ENCODE measurements at places on chromosomes 5 and 9.

DNA sequence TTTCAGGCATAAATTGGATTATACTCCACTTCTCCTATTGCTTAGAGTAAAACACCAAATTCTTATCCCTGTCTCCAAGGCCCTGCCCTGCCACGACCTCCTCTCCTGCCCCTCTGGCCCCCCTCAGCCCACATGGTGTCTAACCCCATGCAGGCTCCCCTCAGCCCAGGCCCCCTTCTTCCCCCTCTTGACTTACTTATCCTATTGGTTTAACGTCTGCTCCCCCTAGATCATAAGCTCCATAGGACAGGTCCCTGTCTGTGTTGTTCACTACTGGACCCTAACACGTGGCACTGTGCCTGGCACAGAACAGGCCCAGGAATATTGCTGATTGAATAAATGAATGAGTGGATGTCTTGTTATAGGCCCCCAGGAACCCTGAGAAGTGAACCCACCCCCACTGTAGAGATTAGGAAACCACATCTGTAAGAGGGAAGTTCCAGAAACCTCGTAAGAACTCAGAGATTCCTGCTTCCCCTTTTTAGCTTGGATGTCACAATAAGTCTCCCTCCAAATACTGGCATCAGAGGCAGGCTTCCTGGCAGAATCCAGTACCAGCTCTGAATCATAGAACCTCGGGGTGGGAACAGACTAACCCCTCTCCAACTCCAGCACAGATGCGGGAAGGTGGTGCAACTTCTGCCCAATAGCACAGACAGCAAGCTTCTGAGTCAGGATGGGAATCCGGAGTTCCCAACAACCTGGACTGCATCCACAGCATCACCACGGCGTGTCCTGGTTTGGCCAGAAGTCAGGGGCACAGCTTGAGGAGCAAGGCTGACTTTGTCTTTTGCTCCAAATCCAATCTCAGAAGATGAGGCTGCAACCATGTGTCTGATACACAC is 31.5 kb downstream of the HRH2 start:
- no peak for DNase-seq

GRCh38 chr9:95626885-95627558 is 110.3 kb upstream of the PTCH1 start:
- no peak for DNase-seq

DNA sequence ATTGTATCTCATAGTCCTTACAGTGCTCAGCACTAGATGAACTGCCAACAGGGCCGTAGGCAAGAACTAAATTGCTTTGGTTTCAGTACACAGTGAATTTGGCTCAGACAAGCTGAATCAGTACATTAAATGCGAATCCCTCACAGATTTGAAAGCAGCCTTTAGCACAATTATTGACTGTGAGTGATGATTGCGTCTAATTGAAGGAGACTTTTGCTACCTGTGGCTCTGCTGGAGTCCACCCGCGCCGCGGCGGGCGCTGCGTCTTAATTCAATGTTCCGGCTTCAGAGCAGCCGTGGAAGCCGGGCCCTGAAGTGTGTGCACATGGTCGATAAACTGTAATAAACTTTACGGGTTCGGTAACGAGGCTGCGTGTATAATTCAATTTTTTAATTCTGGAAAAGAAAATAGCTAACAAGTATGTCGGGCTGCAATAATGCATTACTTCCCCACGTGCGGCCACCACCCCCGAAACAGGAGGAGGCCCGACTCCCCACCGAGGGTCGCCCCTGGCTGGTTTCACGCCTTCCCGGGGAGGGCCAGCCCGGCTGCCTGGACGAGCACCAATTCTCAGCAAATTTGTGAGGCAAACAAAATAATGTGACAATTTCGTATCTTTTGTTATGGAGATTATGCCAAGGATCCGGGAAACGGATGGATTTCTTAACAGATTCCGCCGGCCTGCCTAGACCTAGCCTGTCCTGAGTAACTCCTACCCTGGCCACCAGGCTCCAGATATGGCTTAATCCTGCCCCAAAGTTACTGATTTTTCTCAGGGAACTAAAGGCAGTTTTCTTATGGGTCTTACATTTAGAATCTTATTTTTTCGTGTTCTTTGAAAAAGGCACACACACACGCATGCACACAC is 269.4 kb upstream of the IRX1 start:
- DNase-seq = peak; percentile 5

DNA sequence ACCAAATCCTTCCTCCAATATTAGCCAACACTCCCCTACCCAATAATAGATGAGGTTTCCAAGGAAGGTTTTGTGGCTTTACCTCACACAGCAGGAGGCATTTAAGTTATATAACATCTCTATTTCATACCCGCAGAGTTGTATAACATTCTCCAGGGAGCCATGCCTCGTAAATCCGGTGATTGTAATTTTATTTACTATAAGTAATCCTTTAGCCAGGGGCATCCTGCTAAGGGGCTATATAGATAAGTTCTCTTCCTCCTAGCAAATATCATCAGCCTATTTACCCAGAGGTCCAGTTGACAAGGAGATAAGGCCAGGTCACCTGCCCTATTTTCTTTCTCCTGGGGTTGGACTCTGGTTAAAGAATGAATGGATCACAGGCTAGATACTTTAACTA is 2051.0 kb downstream of the EFNA5 start:
- no peak for DNase-seq

DNA sequence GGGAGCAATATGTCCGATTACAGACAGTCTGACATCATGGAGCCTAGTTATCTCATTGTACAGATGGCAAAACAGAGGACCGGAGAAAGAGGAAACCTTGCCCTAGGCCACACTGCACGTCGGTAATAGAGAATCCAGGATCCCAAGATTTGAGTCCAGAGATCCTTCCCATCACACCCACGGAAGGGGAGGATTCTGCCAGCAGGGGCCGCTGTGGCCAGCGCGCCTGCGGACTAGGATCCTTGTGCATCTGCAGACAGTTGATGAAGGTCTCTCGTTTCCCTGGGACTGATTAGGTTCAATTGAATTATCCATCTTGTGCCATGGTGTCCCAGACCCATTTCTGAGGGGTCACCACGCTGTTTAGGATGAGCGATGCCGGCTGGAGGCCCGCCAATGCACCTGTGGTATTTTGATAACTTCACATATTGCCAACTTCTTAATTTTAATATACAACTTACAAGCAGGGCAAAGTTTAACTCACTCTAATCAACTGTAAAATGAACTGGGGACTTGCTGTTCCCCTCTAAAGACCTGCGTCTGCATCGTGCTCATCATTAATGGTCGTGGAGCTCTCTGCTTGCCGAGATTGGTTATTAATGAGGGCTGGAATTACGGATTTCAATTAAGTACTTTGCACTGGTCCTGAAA is 592.7 kb upstream of the BRINP1 start:
- DNase-seq = peak; percentile 77

Measured in mesendoderm (in vitro differentiated cells).